ENCODE measurements at places on chromosomes 2 and 18.

GRCh38 chr2:7749895-7750559 is 832.8 kb downstream of the RNF144A start:
- no peak for DNase-seq

DNA sequence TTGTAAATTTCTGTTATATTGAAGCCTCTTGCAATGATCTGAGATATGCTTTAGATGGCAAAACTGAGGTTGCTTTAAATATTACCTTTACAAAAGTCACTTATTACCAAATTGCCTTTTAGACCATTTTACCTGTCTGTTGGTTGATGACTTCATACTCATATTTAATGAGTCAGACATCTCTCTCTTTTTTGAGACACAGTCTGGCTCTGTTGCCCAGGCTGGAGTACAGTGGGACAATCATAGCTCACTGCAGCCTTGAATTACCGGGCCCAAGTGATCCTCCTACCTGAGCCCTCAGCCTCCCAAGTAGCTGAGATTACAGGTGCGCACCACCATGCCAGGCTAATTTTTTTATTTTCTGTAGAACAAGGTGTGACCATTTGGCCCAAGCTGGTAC is 11.5 kb upstream of the PPP4R3B start:
- no peak for DNase-seq

- no peak for DNase-seq
Observed at GRCh38 chr2:81481994-81482368, 1177.4 kb upstream of the LRRTM1 start.

DNA sequence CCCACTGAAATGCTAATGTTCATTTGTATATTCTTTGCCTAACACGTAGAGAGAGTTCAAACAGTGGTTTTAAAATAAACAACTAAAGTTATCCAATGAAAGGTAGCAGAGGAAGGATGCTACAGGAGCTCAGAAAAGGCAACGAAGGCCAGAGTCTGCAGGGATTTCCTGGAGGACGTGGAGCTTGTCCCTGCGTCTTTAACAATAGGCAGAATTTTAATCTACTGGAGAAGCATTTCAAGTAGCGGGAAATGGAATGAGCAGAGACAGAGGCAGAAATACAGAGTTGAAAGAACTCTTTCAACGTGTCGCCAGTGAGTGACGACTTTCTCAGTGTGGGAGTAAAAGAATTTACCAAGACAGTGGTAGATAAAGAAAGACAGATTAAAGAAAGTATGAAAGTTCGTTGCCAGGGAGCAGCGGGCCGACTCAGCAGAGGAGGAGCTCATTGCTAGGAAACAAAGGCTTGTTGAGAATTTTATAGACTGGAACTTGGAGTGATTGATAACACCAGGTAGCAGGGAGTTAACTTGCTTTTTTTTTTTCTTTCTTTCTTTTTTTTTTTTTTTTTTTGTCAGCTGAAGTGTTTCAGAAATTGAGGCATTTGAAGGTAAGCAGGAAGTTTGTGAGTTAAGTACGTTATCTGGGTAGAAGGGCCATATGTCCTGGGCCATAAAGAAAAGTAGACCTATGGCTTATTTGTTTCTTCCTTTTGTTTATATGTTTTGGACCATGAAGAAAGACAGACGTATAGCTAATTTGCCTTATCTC is 625 bp upstream of the NBAS start:
- no peak for DNase-seq

DNA sequence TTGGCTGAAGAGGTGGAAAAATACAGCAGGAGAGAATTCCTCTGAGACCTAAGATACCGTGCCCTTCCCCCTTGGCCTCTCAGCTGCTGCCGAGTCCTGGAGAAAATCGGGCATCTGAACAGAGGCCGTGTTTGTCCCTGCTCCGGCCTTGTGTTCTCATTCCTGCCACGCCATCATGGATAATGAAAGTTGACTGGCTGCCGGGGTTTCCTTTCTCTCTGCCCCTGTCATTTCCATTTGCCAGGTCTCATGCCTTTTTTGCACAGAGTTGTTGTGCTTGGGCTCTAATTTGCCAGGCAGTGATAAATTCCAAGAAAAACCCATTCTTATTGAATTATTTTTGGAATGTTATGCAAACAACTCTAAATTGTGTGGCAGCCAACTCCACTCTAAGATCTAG is 496.9 kb upstream of the TNP1 start:
- no peak for DNase-seq

DNA sequence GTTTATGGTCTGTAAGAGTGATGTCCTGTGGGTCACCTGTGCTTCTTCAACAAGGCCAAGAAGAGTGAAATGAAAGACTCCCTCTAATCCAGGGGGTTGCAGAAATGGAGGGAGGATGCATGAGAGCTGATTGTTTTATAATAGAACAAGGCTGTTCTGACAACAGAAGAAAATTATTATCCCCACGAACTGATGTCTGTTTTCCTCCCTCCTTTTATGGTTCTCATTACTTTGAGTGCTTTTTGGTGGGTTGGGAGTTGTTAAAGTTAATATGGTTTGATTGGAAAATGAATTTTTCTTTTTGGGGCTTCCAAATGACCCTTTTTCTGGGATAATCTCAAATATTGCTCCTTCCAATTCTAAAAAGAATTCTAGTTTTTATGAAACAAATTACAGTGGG is 33.6 kb downstream of the GATA6 start:
- no peak for DNase-seq

GRCh38 chr2:10375570-10376281 is 72.4 kb downstream of the ODC1 start:
- no peak for DNase-seq

DNA sequence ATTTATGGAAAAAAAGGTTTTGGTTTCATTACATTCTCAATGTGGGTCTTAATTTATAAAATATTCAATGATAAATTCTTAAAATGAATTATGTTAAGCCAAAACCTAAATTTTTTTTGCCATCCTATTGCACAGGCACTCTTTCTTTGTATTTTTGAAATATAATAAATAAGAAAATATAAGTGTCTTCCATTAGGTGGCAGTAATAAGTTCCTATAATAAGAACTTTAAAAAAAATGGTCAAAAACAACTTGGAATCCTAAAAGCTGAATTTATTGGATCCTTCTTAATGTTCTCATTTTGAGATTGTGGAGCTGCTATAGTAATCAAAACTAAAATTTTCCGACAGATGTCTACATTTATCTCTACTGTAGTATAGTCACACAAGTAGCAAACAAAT is 5.7 kb downstream of the CALCRL start:
- no peak for DNase-seq

DNA sequence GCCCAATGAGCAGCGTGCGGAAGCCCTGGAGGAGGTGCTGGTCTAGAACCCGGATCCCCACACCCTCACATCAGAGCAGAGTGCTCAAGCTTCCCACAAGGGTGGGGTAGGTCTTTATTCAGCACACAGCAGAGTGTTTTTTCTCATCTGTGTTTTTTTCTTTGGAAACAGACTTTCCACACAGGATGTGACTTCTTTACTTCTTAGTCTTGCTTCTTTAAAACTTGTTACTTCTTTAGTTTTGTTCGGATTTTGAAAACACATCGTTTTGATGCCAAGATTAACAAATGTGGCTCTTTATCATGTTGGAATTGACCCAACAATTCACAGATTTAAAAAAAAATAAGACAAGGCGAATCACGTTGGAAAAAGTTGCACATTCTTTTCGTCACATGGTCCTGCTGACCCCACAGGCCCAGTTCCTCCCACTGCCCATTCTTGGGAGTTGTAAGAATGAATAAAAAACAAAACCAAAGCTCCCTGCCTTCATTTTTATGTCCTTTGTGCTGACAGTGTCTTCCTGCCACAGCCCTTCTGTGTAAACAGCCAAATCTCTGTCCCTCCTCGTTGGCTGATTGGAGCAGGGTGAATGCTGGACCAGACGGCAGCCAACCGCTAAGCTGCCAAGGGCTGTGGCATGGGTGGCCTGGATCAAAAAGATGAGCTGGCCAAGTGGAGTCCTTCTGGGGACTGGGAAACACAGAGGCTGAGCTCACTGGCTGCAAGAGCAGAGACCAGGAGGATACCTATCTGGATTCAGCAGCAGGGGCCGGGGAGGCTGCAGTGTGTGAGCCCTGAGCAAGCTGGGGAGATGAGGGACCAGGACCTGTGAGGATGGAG is 81.6 kb downstream of the TWIST2 start:
- no peak for DNase-seq

- DNase-seq, result no peak
Observed at GRCh38 chr2:175575346-175576258, 394.1 kb upstream of the ATP5MC3 start.

GRCh38 chr18:64403784-64404503 is 255.1 kb upstream of the LINC00305 start:
- no peak for DNase-seq

DNA sequence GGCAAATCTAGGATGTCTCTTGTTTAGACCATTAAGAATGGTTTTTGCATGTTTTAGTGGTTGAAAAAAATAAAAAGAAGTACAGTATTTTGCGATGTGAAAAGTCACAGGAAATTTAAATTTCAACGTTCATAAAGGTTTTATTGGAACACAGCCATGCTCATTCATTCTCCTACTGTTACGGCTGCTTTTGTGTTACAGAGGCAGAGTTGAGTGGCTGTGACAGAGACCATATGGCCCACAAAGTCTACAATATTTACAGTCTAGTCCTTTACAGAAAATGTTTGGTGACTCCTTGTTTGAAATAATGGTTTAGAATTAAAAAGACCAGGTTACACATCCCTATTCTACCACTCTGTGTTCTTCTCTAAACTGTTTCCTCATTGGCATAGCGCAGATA is 48.1 kb downstream of the MYOM1 start:
- no peak for DNase-seq

DNA sequence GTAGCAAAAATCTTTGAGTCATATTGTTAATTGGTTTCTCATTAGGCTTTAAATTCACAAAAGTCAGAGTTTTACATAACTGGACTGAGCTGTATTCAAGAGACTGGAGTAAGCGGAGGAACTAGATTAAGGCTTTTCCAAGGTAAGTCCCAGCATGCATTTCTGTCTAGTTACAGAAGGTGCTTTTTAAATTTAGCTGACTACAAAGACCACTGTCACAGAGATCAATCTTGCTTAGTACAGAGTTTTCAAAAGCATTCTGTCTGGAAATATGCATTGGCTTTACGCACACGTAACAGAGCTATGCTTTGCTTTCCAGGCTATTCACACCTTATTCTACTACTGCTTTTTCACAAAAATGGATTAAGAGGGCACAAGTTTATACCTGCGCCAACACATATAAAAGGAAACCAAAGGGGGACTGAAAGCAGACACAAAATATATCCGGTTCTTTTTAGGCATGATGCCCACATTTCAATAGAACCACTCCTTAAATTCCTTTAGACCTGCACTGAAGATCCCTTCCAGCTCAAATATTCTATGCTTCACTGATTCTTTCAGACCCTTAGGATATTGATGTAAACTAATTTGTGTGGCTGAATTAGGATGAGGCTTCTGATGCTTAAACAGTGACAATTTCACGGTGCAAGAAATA is 560.7 kb upstream of the CRIM1 start:
- no peak for DNase-seq

DNA sequence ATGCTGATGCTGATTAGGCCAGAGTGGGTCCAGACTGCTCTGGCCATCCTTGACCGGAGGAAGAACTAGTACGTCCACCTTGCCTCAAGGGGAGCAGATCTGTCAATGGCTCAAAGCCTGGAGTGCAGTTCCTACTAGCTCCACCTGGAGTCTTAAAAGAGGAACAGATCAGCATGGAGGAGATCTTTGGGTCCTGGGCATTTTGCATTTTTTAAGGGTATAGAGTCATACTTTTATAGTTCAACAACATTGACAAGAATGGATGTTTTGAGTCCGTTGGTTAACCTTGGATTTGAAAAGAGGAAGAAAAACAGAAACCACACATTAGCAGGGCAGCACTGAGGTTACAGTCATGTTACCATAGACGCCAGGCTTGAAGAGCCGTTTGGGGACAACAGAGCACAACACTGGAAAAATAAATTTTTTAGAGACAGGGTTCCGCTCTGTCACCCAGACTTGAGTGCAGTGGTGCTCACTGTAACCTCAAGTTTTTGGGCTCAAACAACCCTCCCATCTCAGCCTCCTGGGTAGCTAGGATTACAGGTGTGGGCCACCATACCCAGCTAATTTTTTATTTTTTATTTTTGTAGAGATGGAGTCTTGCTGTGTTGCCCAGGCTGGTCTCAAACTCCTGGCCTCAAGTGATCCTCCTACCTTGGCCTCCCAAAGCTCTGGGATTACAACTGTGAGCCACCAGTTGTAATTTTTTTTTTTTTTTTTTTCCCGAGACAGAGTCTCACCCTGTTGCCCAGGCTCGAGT is 78.5 kb downstream of the PRKCE start:
- DNase-seq, result no peak

DNA sequence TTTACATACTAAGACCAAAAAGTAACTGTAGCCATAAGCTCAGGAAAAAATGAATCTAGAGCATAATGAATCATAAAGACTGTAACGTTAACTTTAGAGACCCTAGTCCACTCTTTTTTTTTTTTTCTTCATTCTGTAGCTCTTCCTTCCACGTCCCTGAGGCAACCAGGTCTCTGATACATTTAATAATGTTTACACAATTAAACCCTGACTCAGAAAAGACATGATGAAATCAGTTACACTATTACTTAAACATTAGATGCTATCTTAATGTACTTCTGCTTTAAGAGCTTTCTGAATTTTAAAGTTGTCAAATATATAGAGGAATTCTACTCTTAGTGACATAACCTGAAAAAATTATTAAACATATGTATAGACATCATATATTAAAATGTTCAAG is 1121.5 kb upstream of the DDX18 start:
- no peak for DNase-seq

DNA sequence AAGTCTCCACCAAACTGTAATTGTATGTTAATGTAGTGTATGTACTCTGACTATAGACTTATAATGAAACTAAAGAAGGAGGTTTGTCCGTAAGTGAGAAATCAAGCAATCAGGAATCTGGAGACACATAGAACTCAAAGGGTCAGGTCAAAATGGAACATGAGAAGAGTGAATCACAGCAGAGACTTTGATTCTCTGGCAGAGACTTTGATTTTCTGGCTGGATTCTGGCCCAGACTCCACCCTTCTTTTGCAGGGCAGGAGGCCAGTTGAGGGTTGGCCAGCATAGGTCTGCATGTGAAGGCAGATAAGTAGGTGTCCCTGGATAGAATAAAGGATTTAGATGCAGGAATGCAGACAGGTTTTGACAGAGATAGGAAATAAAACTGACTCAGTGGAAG is 11.0 kb upstream of the NCKAP5 start:
- no peak for DNase-seq

DNA sequence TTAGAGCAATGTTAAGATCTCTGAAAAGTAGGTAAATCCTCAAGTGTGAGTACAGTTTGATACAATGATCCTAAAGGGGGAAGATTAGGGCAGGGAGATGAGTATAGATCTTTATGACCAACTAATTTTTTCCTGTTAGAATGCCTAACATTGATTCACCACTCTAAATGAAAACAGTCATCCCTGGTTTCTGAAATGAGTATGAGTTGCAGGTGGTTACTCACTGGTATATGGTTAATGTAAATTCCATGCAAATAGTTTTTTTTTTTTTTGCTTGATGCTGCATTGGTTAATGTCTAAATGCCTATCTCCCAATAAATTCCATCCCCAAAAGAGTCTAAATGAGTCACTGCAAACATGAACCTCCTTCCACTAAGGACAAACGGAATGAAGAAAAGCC is 55.0 kb upstream of the SERPINB2 start:
- DNase-seq, result no peak

GRCh38 chr2:137644731-137645130 is 319.5 kb upstream of the HNMT start:
- DNase-seq, result no peak

GRCh38 chr18:35750929-35751328 is 169.4 kb downstream of the GALNT1 start:
- DNase-seq, result no peak
